ENCODE measurements at places on chromosomes 2 and 18.

- H3K4me3 ChIP-seq: no peak overlapping the region
- H3K27me3 ChIP-seq: no peaks in the 10 kb centered on the region
- H3K4me1 ChIP-seq: peaks cover 10% of the 10 kb centered on the region
- no peak overlapping the region for H3K27ac ChIP-seq
- no peak for DNase-seq
- no peaks in the 10 kb centered on the region for H3K36me3 ChIP-seq
Measured at GRCh38 chr2:66438891-66439811, 4.2 kb downstream of the MEIS1 start.

- no peaks in the 10 kb centered on the region for H3K36me3 ChIP-seq
- no peak overlapping the region for H3K27ac ChIP-seq
- no peak overlapping the region for H3K4me3 ChIP-seq
- DNase-seq: no peak
- no peaks in the 10 kb centered on the region for H3K27me3 ChIP-seq
Measured at GRCh38 chr2:111071600-111072171, 49.0 kb upstream of the BCL2L11 start.

DNA sequence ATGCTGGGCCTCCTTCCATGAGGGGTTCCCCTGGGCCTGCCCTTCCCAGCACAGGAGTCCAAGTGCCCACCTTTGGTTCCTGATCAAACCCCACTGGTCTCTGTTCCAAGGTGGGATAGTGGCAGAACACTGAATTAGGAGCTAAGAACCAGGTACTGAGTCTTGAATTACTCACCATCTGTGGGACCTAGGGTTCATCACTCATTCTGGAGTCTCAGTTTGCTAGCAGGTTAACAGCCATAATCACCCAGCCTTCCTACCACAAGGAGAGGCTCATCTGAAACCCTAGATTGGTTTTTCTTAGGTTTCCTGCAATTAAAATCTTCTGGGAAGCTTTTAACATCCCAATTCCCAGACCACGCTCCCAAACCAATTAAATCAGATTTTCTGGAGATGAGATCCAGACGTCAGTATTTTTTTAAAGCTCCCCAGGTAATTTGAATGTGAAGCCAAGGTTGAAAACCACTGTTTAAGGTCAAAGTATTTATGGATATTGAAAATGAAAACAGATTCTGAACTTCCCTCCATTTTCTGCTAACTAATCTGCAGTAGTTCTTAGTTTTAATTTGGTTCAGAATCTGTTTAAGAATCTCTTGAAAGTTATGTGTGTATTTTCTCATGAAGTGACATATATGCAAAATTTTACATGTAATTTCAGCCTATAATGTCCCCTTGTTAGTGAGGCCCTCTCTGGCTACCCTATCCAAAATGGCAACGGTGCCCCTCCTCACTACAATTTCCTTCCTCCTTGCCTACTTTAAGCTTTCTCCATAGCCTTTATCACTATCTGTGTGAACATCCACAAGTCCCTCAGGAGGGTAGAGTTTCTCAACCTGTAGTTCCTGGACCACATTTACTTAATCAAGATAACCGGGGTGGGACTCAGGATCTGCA is 166.5 kb upstream of the CXCR4 start:
- H3K27me3 ChIP-seq: no peaks in the 10 kb centered on the region
- H3K27ac ChIP-seq: no peak overlapping the region
- no peak for DNase-seq
- no peaks in the 10 kb centered on the region for H3K4me1 ChIP-seq
- H3K36me3 ChIP-seq: no peaks in the 10 kb centered on the region

DNA sequence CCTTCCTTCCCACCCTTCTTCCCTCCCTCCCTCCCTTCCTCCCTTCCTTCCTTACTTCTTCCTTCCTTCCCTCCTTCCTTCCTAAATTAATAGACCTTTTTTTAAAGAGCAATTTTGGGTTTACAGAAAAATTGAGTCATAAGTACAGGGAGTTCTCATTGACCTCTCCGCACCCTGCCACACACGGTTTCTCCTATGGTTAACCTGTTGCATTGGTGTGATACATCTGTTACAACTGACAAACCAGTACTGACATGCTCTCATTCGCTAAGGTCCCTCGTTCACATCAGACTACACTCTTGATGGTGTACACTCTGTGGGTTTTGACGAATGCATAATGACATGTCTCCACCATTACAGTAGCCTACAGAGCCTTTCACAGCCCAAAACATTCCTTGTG is 11.6 kb upstream of the SDC1 start:
- no peaks in the 10 kb centered on the region for H3K36me3 ChIP-seq
- no peak overlapping the region for H3K4me3 ChIP-seq
- peak overlapping the region; percentile 87 for H3K27ac ChIP-seq
- H3K27me3 ChIP-seq: no peaks in the 10 kb centered on the region

GRCh38 chr2:197894751-197895274 is 90.4 kb downstream of the PLCL1 start:
- no peaks in the 10 kb centered on the region for H3K27me3 ChIP-seq
- H3K27ac ChIP-seq: no peak overlapping the region
- no peaks in the 10 kb centered on the region for H3K36me3 ChIP-seq
- DNase-seq: no peak
- H3K4me3 ChIP-seq: no peak overlapping the region

GRCh38 chr2:232325324-232326273 is 53.0 kb upstream of the ALPP start:
- no peak for DNase-seq
- H3K4me3 ChIP-seq: no peak overlapping the region
- H3K36me3 ChIP-seq: no peaks in the 10 kb centered on the region
- H3K27me3 ChIP-seq: no peaks in the 10 kb centered on the region

DNA sequence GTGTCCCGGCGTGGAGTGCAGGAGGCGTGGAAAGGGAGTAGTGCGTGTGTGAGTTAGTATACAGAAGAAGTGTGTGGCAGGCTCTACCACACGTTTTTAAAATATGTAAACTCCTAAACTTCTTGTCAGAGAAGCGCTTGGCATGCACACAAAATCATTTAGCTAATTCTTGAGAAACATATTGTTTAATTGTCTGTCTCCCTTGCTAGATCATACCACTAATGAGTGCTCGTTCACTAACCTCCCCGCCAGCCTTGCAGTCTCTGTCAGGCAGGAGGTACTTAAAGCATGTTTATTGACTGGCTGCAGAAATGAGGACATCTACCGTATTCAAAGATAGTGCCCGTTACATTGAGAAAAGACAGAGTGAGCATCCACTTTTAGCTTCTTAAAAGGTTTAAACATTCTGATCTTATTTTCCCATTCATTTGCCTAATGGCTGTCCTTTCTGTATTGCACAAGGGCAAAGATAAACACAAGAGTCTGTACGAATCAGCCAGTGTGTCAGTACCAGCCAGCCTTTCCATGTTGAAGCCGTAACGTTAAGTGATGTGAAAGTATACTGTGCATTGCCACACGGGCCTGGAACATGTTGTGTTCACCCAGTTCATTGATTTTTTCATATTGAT is 41.4 kb downstream of the TRAPPC12 start:
- no peaks in the 10 kb centered on the region for H3K4me1 ChIP-seq
- H3K27ac ChIP-seq: no peak overlapping the region
- H3K4me3 ChIP-seq: no peak overlapping the region
- DNase-seq: no peak
- peaks cover 35% of the 10 kb centered on the region for H3K36me3 ChIP-seq

DNA sequence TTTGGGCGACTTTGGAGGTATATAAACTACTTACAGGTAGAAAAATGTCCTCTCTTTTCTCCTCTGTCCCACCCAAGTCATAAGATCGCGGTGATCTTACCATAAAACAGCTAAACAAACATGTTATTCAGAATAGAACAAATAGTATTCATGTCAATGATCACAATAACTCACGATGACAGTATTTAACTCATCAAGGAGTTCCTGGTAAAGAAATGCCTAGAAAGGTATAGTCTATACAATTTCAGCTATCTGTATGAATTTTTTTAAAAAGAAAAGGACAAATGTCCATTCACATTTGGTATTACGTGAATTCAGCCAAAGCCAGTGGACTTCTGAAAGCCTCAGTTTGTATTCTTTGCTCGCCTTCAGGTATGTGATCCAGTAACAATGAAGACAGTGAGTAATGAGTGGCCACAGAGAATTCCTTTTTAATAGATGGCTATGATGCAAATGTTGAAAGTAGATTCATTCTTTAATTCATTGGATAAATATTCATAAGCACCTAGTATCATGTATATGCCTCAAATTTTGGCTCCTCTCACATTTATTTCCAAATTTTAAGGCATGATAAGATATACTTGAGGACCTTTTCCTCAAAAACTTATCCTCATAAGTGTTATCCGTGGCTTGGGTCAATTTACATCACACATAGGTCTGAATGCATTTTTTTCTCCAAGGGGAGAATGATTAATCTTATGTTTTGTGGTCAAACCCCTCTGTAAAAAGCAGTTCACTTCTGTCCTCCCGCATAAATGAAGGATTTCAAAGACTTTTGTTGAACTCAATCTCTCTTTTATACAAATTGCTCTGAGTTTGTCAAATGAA is 20.3 kb downstream of the ABCB11 start:
- no peak overlapping the region for H3K27ac ChIP-seq
- no peaks in the 10 kb centered on the region for H3K27me3 ChIP-seq
- H3K36me3 ChIP-seq: no peaks in the 10 kb centered on the region
- H3K4me1 ChIP-seq: peaks cover 29% of the 10 kb centered on the region
- no peak for DNase-seq

- no peaks in the 10 kb centered on the region for H3K4me1 ChIP-seq
- no peak for DNase-seq
- no peak overlapping the region for H3K4me3 ChIP-seq
- H3K27ac ChIP-seq: no peak overlapping the region
Measured at GRCh38 chr2:51068237-51068636, 36.3 kb upstream of the NRXN1 start.

DNA sequence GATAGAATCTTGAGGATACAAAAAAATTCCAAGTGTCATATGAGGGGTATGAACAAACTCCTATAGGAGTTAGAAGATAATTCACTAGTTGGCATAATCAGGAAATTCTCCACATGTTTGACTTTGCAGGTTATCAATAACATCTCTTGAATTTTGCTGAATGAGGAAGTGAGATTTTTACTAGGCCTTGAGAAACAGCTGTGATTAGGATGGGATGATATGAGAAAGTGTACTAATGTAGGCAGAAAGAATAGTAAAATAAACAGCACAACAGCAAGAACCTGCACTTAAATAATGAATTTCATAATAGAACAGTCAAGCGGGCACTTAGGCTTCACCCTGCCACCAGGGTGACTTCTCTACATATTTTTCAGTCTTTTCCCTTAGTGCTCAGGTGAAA is 570.8 kb upstream of the CRIM1 start:
- H3K27me3 ChIP-seq: no peaks in the 10 kb centered on the region
- H3K4me1 ChIP-seq: no peaks in the 10 kb centered on the region
- H3K36me3 ChIP-seq: no peaks in the 10 kb centered on the region
- no peak overlapping the region for H3K4me3 ChIP-seq
- H3K27ac ChIP-seq: no peak overlapping the region

GRCh38 chr2:199760574-199760973 is 90.4 kb downstream of the FTCDNL1 start:
- no peaks in the 10 kb centered on the region for H3K27me3 ChIP-seq
- H3K27ac ChIP-seq: no peak overlapping the region
- no peak overlapping the region for H3K4me3 ChIP-seq
- DNase-seq: no peak
- no peaks in the 10 kb centered on the region for H3K4me1 ChIP-seq
- H3K36me3 ChIP-seq: no peaks in the 10 kb centered on the region

DNA sequence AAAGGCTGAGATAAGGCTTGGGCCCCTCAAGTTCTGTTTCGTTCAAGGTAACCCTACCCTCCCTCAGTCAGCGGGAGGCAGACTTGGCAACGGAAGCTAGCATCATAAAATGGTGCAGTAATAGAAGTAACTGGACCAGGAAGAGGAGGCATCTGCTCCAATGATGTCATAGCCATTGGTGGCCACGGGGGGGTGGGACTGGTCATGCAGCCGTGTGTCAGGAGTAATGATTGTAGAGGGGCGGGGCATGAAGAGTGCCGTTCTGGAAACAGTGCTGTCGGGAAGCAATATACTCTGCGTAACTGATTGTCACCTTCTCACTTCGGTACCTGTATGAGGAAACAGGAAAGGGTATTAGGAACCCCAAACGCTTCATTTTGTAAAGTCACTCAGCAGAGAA is 6.9 kb upstream of the POLR2D start:
- peaks cover 7% of the 10 kb centered on the region for H3K4me1 ChIP-seq
- H3K4me3 ChIP-seq: no peak overlapping the region
- no peaks in the 10 kb centered on the region for H3K27me3 ChIP-seq
- no peak for DNase-seq

GRCh38 chr2:8214036-8214615 is 467.7 kb upstream of the ID2 start:
- no peaks in the 10 kb centered on the region for H3K27me3 ChIP-seq
- no peak overlapping the region for H3K4me3 ChIP-seq
- H3K4me1 ChIP-seq: no peaks in the 10 kb centered on the region
- no peaks in the 10 kb centered on the region for H3K36me3 ChIP-seq
- no peak overlapping the region for H3K27ac ChIP-seq

GRCh38 chr18:62998443-62998842 is 283.1 kb downstream of the PHLPP1 start:
- H3K27ac ChIP-seq: no peak overlapping the region
- H3K36me3 ChIP-seq: no peaks in the 10 kb centered on the region

- no peaks in the 10 kb centered on the region for H3K27me3 ChIP-seq
- no peak overlapping the region for H3K4me3 ChIP-seq
- no peak overlapping the region for H3K27ac ChIP-seq
- no peaks in the 10 kb centered on the region for H3K4me1 ChIP-seq
Measured at GRCh38 chr2:143697744-143698143, 568.5 kb downstream of the ARHGAP15 start.

DNA sequence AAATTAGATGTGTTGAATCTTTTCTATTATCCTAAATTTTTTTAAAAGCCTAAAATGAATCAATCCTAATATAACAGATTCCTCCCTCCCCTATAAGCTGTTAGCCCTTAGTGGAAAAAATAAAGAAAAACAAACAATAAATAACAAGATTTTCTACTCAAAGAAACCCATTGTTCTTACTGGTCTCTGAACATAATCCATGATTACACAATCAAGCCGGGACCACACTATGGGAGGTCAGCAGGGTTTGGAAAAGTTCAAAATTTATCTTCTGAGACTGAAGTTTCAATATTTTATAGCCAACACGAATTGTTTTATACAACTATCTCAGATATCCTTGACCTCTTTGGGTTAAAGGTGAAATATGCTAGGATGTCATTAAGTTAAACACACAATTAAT is 57.9 kb downstream of the DPP4 start:
- no peaks in the 10 kb centered on the region for H3K4me1 ChIP-seq
- no peaks in the 10 kb centered on the region for H3K36me3 ChIP-seq
- H3K27ac ChIP-seq: no peak overlapping the region
- H3K27me3 ChIP-seq: no peaks in the 10 kb centered on the region
- DNase-seq: no peak

- H3K27me3 ChIP-seq: no peaks in the 10 kb centered on the region
- H3K4me3 ChIP-seq: no peak overlapping the region
- H3K4me1 ChIP-seq: no peaks in the 10 kb centered on the region
- no peak overlapping the region for H3K27ac ChIP-seq
Measured at GRCh38 chr2:198129609-198130008, 325.2 kb downstream of the PLCL1 start.

- H3K4me3 ChIP-seq: no peak overlapping the region
- H3K36me3 ChIP-seq: no peaks in the 10 kb centered on the region
- no peak overlapping the region for H3K27ac ChIP-seq
- H3K27me3 ChIP-seq: no peaks in the 10 kb centered on the region
Measured at GRCh38 chr2:6783238-6783614, 82.5 kb downstream of the CMPK2 start.

- no peaks in the 10 kb centered on the region for H3K27me3 ChIP-seq
- no peak for DNase-seq
- H3K27ac ChIP-seq: no peak overlapping the region
- H3K36me3 ChIP-seq: no peaks in the 10 kb centered on the region
Measured at GRCh38 chr2:37893327-37893726, 31.8 kb upstream of the RMDN2 start.

All from keratinocyte (primary cell).